ENCODE measurements at places on chromosomes 2 and 18.

- DNase-seq, result no peak
These were observed 418.6 kb downstream of the CMPK2 start for GRCh38 chr2:6446938-6447608.

GRCh38 chr2:101828673-101829334 lies 131.3 kb downstream of the MAP4K4 start:
- DNase-seq, result no peak

- no peak for DNase-seq
These were observed 340.6 kb downstream of the EPHA4 start for GRCh38 chr2:221231511-221231910.

DNA sequence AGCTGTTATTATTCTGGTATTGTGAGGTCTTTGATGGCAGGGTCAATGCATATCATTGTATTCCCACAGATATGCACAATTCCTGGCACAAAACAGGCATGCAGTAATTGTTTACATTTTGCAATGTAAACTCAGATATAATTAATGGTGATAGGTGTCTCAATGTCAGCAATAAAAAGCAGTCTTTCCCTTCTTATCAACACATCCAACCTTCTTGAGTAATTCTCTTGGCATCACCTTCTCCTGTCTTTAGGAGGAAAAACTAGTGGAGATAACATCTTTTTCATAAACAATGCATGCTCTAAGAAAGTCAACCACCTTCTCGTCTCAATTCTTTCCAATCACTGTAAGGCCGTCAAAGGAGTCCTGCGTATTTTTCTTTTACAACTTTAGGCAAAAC lies 313.3 kb upstream of the GULP1 start:
- no peak for DNase-seq

DNA sequence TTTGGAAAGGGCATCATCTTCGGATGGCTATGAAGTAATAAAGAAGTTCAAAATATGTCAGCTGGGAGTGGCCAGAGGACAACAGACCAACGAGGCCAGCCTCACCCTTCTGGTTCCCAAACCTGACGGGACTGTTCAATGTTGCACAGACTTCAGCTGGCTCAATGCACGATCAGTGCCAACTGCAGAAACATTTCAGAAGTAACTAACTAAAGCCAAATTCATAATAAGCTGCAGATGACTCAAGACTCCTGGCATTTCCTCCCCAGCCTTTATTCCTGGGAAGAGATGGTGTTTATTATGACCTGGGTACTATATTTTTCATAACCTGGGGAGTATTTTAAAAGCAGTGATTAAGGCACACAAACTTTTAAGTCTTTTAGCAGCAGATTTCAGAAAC lies 3.8 kb upstream of the ATP6V1C2 start:
- DNase-seq, result no peak

GRCh38 chr2:240153418-240153817 lies 13.0 kb upstream of the OTOS start:
- DNase-seq, result no peak

All from CD4-positive, alpha-beta T cell treated with Interferon alpha-2 for 1 hour (primary cell).